HEK293T (cell line): ENCODE measurements at places on chromosomes 1 and 21.
A peak's percentile ranks its signal among the peaks of the same experiment; 100 is the strongest.

GRCh38 chr1:219316066-219316465 lies 142.4 kb downstream of the LYPLAL1 start:
- DNase-seq = no peak

DNA sequence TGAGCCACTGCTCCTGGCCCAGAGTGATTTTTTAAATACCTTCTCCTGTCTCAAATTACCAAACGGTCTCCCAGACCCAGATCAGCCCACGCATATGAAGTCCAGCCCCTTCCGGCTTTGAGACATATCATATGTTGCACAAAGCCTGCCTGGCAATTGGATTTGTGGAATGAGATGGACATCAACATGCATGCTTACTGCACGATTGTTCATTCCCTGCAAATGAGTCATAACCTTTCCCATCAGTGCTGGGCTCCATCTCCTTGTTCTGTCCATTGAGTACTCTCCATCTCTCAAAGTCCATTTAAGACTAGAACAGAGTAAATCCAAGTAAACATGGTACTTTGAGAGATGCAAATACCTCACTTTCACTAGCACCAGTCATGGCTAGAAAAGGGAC lies 612.2 kb upstream of the USP24 start:
- no peak for DNase-seq

DNA sequence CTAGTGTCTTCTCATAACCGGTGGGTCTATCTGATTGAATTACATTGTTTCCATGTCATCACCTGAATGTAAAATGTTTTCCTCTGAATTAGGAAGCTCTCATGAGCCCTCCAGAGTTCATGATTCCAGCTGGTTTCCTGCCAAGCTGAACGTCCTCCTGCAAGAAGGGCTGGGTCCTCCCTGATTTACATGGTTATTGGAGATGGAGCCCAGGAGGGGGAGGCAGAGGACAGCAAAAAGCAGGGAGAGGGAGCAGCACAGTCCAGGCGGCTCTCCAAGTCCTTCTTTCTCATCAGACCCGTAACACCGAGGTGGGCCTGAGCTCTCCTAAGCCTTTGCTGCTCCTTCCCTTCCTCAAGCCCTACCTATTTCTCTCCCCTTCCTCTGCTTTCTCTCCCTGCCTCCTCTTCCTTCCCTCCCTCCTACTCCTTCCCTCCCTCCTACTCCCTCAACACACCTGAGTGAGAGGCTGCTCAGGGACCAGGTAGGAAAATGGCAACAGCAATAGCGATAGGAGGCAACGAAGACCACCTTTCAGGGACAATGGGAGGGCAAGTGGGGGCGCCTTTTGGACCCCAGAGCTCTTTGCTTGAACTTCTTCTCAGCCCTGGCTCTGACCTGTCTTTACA lies 265.9 kb downstream of the PRDM2 start:
- DNase-seq = peak; percentile 68

GRCh38 chr1:192703283-192704206 lies 67.6 kb downstream of the RGS13 start:
- no peak for DNase-seq

DNA sequence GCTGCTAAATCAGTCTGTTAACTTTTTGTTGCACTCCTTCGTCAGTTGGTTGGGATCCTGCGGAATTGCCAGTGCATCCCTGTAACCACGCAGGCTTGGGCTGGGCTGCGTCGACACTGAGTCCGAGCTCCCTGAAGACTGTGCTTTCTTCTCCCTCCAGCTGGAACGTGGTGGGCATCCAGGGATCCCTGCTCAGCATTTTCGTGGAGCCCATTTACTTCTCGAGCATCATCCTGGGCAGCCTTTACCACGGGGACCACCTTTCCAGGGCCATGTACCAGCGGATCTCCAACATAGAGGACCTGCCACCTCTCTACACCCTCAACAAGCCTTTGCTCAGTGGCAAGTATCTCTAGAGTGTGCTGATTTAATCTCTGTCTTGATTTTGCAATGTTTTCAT lies 83.3 kb downstream of the POFUT2 start:
- DNase-seq = no peak
